ENCODE measurements at places on chromosomes 6 and 20.

DNA sequence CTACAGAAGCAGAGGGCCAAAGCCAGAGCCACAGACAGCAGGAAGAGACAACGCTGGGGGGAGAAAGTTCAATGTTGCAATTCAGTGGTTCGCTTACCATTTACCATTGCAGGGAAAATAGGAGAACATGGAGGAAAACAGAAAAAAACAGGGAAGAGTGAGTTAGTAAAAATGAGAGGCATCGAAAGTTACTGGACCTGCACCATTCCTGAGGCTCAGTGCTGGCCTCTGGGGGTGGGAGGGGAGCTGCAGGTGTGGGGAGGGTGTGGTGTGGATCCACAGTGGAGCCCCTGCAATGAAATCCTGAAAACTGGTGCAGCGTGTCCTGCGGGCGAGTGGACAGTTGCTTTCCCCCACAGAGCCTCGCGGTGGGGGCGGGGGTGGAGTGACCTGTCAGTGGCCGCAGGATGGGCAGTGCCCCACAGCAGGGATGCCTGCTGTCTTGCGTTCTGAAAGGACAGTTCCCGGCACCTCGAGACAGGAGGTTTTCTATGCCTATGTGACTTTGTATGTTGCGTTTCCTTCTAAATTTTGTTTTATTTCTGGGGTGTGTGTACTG lies 5.7 kb downstream of the TMEM181 start:
- DNase-seq, result no peak

DNA sequence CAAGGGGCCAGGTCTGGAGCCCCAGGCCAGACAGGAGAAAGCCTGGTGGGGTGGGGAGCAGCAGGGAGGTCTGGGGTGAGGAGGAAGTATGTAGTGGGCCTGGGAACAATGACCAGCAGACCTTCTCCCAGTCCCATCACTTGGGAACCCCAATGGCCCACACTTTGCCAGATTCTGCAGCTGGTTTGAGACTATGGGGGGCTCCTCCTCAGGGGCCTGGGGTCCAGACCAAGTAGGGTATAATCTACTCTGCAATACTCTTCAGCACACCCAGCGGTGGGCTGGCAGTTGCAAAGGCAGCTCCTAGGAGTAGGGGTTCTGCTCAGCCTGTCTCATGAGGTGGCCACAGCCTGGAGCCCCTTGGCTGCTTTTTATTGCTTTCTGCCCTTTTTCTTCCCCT lies 52.8 kb downstream of the NPEPL1 start:
- no peak for DNase-seq

- DNase-seq, result no peak
Measured at GRCh38 chr6:7568021-7568420, 22.0 kb upstream of the SNRNP48 start.

DNA sequence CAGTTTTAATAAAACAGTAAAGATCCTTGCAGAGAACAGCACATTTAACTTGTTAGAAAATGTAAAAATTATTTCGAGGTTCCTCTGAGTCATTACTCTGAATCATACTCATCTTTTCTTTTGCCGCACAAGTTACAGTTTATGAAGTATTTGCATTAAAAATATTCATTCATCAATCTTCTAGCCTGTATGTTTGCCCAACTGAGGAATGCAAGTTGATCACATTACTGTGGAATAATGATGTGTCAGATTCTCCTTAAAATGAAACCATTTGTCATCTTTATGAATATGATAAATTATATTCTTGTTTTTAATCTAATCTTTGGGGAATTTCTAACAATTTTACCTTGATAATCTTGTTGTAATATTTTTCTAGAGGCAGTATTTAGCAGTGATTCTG lies 340.4 kb upstream of the OPRM1 start:
- DNase-seq, result no peak

DNA sequence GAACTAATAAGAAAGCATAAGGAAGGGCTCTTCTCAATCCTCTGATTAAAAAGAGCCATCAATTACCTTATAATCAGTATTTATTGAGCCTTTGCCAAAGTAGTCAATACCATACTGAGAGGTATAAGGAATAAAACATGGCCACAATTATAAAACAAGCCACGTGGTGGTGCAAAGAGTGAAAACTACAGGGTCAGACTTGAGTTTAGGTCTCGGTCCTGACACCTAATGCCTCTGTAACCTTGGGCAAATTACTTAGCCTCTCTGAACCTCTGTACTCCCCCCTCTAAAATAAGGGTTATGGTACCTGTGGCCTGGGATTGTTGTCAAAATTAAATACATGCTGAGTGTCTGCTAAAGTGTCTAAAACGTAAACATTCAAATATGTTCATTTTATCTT lies 11.8 kb downstream of the TRIM10 start:
- no peak for DNase-seq

DNA sequence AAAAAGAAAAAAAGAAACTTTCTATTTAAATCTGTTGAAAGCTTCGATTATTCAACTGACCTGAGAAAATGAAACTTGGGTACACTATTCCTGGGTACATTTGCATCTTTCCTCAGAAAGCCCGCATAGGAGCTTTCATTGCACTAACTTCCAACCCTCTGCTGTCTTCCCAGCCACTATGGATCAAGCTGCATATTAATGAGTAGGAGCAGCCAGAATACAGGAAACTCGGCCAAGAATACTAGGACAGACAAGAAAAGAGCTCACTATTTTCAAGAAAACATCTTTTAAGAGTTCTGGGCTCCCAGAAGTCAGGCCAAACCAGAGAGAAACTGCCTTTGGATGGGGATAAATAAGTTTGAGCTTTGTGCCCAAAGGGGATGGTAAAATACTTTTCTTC lies 135.0 kb upstream of the CCDC28A start:
- no peak for DNase-seq

GRCh38 chr6:41200296-41200900 lies 551 bp downstream of the TREML2 start:
- no peak for DNase-seq

DNA sequence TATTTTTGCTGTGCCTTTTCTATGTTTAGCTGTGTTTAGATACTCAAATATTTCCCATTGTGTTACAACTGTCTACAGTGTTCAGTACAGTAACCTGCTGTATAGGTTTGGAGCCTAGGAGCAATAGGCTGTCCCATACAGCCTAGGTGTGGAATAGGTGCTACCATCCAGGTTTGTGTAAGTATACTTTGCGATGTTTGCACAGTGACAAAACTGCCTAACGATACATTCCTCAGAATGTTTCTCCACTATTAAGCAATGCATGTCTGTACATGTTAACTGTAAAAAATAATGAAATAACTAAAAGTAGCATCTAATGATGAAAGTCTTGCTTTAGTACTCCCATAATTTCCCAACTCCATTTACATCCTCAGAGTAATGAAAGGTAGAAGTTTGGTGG lies 46.0 kb downstream of the SERAC1 start:
- DNase-seq, result no peak

- no peak for DNase-seq
Measured at GRCh38 chr6:115783402-115784061, 277.2 kb downstream of the FRK start.

DNA sequence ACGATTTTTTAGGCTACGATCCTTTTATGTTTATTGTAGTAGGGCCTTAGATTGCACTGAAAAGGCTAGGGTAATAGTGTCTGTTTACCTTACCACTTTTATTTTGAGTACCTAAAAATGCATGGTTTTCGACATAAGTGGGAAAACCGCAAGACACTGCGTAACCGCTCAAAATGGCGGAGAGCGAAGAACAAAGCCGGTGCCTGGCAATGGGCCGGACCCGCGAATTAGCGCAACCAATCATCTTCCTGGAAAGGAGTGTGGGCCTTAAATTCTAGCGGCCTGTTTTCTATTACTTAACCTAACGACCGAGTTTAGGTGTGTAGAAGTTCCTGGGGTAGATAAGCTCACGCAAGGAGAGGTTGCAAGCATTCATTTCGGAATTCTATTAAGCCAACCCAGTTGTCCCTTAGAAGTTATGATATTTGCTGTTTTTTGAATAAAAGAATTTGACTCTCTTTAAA lies 118.0 kb downstream of the HFE start:
- DNase-seq, result peak; percentile 67

GRCh38 chr6:91660893-91661292 lies 1074.0 kb upstream of the MAP3K7 start:
- no peak for DNase-seq

DNA sequence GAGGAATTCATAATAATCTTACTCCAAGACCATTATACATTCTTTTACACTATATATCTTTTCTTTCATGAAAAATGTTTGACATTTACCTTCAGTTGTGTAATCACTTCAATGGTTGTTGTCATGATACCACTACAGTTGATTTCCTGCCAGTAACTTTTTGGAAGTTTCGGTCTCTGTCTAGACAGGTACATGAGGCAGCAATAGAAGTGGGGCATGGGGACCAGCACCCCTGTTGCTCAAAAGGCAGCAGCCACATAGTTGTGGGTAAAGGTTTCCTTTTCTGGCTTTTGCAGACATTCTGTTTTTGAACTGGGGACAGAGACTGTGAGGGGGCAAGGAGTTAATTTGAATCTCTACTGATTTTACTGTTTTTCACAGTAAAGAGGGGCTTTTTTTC lies 14.1 kb downstream of the SAMD5 start:
- DNase-seq, result no peak

GRCh38 chr6:168192195-168192900 lies 113.3 kb upstream of the FRMD1 start:
- DNase-seq, result no peak

DNA sequence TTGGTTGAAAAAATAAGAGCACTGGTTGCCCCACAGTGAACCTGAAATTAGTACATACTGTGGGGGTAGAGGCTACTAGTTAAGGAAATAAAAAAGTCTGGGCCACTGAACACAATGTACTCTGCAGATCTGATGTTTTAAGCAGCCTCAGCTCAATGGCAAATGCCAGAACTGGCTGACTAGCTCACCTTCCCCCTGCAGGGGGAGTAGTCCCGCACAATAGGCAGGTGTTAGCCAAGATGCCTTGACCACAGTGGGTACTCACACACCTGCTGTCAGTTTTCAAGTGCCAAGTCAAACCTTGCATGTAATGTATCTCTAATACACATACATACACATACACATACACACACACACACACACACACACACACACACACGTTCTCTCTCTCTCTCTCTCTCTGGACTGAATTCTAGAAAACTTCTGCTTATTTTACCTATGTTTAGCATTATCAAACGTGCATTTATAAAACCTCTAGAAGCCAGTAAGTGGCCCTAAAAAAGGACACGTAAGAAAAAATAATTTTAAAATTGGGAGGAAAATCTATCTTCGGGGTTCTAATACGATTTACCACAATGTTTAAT lies 36.1 kb downstream of the GMDS start:
- peak; percentile 46 for DNase-seq

- DNase-seq, result peak; percentile 85
Measured at GRCh38 chr6:7723041-7723447, 2.9 kb upstream of the BMP6 start.

- DNase-seq, result no peak
Measured at GRCh38 chr6:16472349-16473069, 234.1 kb downstream of the GMPR start.

DNA sequence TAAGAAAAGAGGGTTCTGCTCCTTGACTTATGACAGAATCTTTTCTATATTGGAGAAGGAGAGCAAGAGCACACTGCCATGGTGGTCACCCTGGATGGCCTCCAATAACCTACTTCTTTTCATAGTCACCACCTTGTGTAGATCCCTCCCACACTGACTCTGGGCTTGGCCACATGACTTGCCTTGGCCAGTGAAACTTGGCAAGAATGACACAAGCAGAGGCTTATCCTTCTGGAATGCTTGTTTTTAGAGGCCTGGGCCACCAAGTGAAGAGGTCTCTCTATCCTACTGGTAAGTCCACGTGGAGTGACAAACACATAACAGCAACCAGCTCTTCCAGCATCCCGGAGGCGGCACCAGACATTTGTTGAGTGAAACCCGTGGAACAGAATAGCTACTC lies 349.4 kb upstream of the JARID2 start:
- DNase-seq, result no peak

- no peak for DNase-seq
Measured at GRCh38 chr20:33526769-33527168, 36.9 kb downstream of the CBFA2T2 start.

GRCh38 chr6:89999154-89999553 lies 104.9 kb downstream of the GJA10 start:
- DNase-seq, result no peak

DNA sequence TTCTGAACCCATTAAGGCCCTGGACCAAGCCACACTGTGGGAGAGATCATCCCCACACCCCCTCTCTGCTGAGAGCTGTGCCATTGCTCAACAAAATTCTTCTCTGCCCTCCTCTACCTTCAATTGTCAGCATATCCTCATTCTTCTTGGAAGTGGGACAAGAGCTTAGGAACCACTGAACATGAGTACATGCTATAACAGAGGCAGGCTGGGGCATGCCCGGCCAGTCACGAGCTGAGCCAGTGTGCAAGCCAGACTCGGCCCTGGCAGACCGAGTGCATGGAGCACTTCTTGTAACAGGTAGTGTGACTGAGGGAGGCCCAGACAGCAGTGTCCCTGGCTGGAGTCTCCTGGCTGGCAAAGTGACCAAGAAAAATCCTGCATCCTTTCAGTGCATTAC lies 149.2 kb downstream of the MOXD1 start:
- no peak for DNase-seq

- DNase-seq, result no peak
Measured at GRCh38 chr6:113591896-113592827, 265.0 kb upstream of the MARCKS start.

GRCh38 chr6:126026001-126026400 lies 39.7 kb downstream of the TRMT11 start:
- DNase-seq, result no peak

- no peak for DNase-seq
Measured at GRCh38 chr20:19110881-19111460, 101.5 kb upstream of the SLC24A3 start.

GRCh38 chr6:111757342-111757741 lies 115.9 kb downstream of the FYN start:
- DNase-seq, result no peak

DNA sequence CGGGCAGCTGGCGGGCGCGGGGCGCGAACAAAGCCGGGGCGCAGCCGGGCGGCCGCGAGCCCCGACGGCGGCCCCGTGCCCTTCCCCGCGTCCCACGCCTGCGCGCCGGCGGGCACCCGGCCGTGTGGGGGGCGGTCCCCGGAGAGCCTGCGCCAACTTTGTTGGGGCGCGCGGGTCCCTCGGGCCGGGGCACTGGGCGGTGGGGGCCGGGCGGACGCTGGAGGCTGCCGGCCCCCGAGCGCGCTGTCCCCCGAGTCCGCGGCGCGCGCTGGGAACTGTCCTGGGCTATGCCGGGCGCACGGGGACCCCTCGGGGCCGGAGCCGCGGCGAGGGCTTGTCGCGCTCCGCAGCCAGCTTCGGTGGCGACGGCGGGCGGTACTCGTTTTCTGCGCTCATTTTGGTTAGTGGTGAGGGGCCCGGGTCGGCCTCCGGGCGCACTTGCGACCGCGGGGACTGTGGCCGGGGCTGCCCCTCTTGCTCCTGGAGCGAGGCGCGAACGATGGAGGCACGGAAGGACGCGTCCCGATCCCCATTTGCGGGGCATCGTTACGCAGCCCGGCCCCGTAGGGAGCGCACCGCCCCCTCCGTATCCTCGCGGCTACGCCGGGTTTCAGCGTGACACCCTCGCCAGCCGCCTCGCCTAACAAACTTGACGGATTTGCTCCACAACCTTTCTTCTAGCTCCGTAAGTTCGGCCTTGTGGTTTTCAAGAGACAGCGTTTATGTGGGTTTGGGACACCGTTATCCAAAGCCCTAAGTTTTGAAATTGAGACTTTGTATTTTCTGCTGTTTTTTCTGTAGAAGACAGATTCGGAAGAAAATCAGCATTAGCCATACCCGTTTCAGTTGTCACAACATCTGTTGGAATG lies 622 bp downstream of the SS18L1 start:
- peak; percentile 54 for DNase-seq

GRCh38 chr20:45621593-45621992 lies 7.9 kb upstream of the WFDC10A start:
- no peak for DNase-seq
